AG09309 (cell line): ENCODE measurements at places on chromosomes 3 and 15.

GRCh38 chr15:101000271-101000681 is 81.1 kb downstream of the LRRK1 start:
- DNase-seq = peak; percentile 18

DNA sequence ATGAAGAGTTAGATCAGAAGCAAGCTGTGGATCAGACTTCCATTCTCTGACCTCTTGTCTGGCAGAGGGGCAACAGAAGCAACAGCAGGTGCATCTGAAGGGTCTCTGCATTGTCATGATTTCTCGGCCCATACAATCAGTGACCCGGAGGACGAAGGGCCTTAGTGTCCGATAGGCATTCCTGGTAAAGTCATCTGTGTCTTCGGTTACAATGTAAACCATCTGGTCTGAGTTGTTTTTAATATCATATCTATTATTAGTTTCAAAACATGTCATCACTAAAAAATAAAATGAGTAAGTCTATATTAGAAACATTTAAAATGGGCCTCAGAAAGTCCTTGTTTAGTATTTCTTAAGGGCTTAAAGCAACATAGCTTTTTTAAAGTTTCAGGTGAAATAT is 38.8 kb upstream of the PLOD2 start:
- no peak for DNase-seq

GRCh38 chr3:71317749-71318457 is 265.6 kb downstream of the FOXP1 start:
- DNase-seq = no peak

DNA sequence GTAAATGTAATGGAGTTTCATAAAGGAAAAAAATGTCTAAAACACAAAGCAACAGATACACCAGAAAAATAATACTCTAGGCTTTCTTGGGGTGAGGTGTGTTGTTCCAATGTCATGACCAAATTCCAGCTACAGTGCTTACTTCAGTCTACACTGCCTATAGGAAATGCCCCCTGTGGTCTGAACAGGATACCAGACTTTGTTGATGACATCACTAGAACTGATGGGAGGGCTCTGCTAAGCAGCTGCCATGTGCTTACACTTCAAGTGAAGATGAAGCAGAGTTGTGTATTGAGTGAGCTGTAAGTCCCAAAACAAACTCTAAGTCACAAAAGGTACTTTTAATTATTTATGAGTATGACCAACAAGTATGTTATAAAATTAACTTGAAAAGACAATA is 456.1 kb upstream of the IL12A start:
- no peak for DNase-seq

DNA sequence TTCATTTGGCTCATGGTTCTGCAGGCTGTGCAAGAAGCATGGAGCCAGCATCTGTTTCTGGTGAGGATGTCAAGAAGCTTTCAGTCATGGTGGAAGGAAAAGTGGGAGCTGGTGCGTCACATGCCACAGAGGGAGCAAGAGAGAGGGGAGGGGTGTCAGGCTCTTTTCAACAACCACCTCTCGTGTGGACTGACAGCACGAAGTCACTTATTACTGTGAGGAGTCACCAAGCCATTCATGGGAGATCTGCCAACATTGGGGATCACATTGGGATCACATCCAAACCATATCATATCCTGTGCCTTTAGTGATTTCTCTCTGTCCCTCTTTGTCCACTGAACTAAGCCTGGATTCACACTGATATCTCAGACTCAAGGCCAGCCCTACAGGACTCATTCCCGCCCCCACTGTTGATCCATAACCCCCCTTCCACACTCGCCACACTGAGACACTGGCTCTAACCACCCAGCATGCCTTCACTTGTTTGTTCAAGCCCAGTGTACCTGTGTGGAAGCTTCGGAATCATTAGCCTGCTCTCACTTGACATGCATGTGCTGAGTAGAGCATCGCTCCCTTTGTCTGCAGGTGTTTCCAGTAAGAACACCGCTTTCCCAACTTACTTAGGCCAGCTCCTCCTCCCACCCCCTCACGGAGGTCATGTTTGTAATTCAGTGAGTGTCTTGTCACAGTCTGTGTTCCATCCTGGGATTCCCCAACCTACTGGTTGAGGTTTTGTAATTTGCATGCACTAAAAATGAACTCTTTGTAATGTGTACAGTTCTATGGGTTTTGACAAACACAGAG is 132.2 kb downstream of the KLF13 start:
- no peak for DNase-seq

GRCh38 chr3:155208183-155208800 is 85.2 kb downstream of the STRIT1 start:
- no peak for DNase-seq

- DNase-seq = no peak
These were observed 49.1 kb downstream of the OXNAD1 start for GRCh38 chr3:16313886-16314645.

DNA sequence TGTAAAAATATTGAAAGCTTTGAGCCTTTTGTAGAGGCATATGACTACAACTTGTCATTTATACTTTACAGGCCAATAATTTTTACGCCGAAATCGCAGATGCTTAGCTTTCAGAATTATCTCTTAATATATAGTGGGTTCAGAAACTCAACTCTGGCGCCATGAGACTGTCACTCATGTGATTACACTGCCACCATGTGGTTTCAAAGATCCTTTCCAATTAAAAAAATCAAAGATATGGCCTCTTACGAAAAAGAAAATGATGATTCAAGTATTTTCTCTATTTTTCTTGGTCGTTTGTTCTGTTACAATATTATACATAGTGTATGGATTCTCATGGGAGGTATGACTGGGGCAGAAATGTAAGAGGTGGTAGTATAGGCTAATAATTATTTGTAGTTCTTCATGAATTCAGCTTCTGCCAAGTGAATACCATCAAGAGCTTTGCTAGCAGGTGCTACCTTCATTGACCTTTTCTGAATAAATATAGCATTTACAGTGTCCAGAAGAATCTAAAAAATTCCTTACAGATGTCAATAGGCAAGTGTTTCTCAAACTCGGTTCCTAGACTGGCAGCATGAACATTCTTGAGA is 751.7 kb upstream of the GOLIM4 start:
- no peak for DNase-seq

DNA sequence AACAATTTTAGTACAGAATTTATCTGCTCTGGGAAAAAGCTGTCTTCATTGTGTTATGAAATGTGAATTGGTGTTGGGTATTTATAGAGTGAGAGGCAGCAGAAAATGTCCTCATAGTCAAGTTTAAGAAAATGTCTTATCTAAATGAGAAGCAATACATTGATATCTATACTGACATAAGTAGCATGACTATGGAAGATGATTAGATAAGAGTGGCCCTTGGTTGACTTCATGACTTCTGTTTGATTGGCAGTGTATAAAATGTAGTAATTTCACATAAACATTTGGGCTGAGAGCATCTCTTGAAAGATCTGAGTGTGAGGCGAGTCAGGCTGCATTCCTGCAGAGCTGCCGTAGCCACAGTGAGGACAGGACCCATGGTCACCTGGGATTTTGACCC is 19.4 kb downstream of the MCTP2 start:
- DNase-seq = no peak

GRCh38 chr3:184258926-184259325 is 2.4 kb downstream of the CAMK2N2 start:
- DNase-seq = no peak
